ENCODE measurements at places on chromosomes 5 and 9.

GRCh38 chr5:73307645-73308355 is 134.8 kb downstream of the TMEM174 start:
- DNase-seq = peak; percentile 94

GRCh38 chr9:125812403-125812802 is 65.2 kb downstream of the PBX3 start:
- no peak for DNase-seq

GRCh38 chr5:1465966-1466471 is 20.8 kb upstream of the SLC6A3 start:
- DNase-seq = no peak

GRCh38 chr9:133767625-133768024 is 29.5 kb upstream of the SARDH start:
- no peak for DNase-seq

GRCh38 chr5:120507800-120508463 is 43.8 kb downstream of the PRR16 start:
- DNase-seq = no peak

DNA sequence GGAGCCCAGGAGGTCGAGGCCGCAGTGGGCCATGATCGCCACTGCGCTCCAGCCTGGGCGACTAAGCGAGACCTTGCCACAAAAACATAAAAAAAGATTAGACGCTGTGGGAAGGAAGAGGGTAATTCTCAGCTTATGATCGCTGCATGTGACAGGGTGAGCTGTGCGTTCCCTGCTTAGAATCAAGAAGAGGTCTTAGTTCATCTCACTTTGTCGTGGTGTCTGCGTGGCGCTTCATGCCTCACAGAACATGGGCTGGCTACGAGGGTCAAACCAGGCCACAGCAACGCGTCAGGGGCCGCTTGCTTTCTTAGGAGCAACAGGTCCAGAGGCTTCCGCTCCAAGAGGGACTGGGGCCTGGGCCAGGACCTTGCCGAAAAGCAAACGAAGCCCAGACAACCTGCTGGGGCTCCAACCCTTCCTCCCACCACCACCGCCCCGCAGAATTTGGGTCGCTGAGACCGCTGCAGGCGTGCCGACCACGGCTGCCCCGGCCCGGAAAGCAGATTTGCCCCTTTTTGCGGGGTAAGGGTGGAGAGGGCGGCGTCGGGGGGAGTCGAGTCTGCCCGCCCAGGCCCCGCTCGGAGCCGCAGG is 10.0 kb upstream of the GRIN1 start:
- DNase-seq = no peak

DNA sequence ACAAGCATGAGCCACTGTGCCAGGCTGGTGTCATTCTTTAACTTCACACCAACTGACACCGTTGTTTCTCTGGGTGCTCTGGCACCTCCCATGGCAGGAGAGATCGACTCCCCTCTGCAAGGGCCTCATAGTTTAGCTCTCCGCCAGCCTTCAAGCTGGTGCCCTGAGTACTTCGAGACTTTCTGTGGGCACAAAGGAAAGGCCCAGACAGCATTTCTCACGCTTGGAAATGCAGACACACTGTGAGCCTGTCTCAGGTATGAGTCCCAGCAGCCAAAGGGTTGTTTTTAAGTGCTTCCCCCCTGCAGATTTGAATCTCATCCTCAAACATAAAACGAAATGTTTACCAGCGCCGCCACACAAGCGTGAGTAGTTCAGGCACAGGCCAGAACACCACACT is 11.1 kb upstream of the TCF7 start:
- DNase-seq = no peak

GRCh38 chr5:150043657-150044328 is 42.6 kb downstream of the CSF1R start:
- no peak for DNase-seq

- DNase-seq = no peak
Observed at GRCh38 chr5:168552146-168552545, 23.0 kb downstream of the FBLL1 start.

DNA sequence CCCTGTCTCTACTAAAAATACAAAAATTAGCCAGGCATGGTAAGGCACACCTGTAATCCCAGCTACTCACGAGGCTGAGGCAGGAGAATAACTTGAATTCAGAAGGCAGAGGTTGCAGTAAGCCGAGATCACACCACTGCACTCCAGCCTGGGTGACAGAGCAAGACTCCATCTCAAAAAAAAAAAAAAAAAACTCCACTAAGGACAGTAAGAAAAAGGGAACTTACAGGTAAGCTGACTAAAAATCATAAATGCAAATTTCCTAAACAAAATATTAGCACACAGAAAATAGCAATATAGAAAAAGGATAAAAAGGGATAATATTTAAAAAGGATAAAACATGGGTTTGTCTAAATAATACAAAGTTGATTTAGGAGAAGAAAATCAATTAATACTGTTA is 27.9 kb upstream of the HNRNPA0 start:
- no peak for DNase-seq

DNA sequence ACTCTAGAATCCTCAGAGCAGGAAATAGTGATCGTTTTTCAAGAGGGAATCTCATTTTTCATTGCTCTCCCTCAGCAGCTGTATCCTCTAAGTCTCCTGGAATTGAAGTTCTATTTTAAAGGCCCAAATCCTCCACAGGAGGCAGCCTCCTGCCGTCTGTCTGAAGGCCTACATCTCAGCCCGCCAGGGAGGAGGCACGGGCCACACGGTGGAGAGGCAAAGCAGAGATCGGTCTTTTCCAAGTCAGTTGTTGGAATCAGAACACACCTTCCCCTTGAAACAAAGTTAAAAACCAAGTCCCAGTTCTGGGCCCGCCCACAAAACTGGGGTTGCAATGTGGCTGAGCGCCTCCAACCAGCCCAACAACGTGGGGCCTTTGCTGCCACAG is 68.7 kb downstream of the RAPGEF1 start:
- no peak for DNase-seq

- no peak for DNase-seq
Observed at GRCh38 chr9:28001096-28001495, 427.8 kb upstream of the C9orf72 start.

DNA sequence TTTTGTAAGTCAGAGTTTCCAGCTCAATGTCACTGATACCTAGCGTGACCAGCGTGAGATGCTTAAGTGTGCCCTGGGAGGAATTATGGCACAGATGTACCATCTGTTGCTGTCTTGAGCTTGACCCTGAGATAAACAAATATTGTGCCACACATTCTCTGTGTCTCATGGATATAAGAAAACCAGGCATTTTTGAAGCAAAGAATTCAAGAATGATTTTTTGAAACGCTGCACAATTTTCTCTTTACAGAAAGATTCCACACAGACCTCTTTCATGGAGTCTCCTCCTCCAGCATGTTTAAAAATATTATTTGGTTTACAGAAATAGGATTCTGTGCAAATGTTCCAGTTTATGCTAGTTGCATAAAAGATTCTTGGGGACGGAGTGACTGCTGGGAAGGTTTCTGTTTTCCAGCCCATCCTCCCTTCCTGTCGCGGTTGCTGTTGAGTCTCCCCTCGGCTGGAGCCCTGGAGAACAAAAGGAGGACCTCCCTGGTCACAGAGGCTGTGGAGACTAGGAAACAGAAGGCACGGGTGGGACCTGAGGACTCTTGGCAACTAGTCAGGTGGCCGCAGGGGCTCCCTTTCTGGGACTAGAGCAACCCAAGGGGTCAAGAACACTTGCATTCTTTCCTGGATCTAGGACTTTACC is 120.8 kb downstream of the RASGRF2 start:
- no peak for DNase-seq

GRCh38 chr9:5041390-5042115 is 56.5 kb downstream of the JAK2 start:
- no peak for DNase-seq

DNA sequence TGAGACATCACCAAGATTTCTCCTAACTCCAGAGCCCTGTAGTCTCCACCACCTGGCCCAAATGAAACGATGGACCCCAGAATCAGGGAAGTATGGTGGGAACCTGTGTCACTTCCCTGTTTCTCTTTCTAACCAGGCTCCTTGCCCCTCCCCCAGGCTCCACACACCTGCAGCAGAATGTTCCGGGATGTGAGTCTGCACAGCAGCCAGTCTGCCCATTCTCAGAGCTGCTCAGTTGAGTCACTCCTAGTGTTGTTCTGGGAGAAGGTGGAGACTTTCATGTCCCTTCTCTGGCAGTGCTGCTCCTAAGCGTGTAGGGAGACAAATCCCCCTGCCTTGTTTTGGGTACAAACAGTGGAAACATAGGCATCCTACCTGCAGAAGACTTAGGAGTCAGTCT is 76.0 kb upstream of the XPA start:
- DNase-seq = no peak

GRCh38 chr9:81292056-81292805 is 397.1 kb downstream of the TLE1 start:
- DNase-seq = no peak

GRCh38 chr9:92140074-92140753 is 25.0 kb upstream of the SPTLC1 start:
- DNase-seq = peak; percentile 28

DNA sequence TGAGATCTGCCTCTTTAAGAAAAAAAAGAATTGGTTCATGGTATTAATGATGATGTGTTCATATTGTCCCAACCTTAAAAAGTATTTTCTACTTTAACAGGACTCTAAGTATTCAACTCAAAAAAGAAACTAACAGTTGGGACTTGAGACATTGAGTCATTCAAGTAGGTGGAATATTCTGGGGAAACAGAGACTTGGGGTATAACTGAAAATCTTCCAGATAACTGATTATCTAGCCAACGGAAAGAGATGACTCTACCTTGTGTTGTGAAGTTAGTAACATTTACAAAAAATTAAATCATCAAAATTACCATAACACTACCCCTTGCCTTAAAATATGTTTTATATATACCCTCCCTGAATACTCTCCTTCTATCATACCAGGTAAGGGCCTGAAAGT is 19.1 kb downstream of the OXCT1 start:
- no peak for DNase-seq

DNA sequence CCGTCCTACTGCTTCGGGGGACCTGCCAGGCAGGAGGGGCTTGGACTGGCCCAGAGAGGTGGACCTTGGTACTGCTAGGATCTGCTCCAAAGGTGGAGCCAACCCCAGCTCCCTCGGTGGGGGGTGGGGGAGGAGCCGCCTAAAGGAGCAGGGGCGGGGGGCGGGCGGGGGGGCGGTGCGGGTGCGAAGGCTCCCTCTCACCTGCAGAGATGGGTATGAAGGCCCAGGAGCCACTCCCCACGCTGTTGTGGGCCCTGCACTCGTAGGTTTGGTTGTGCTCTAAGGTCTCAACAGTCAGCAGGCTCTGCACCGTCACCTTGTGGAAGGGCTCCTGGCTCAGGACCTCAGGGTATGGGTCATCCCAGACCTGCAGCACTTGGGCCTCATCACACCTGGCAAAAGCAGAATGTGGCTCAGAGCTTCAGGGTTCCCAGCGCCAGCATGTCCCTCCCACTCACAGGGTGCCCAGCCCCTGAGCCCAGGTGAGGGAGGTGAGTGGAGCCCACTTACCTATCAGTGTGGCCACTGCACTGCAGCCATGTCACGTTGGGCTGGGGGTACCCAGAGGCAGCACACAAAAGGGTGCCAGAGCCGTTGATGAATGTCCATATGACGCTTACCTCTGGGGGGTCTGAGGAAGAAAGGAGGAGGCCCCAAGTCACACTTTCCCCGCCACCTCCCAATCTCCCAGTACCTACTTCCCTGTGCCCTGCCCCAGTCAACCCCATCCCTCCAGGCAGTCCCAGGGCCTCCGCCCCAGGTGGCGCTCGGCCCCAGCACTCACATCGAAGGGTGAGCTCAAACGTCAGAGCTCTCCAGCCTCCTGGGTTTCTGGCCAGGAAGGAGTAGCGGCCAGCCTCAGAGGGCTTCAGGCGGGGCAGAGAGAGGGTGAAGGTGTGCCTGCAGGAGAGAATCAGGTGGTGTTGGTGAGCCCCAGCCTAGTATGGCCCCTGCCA is 16.4 kb downstream of the CSF1R start:
- no peak for DNase-seq

GRCh38 chr5:177295924-177296323 is 7.6 kb downstream of the RAB24 start:
- no peak for DNase-seq

- DNase-seq = no peak
Observed at GRCh38 chr5:9533562-9534364, 12.1 kb downstream of the SEMA5A start.

Data from DMS79 treated with DMSO at 0.1 percent for 48 hours (cell line).